ENCODE measurements at places on chromosomes 1 and 21.

- no peak for ATAC-seq
Measured at GRCh38 chr21:34673006-34673405, 4.2 kb downstream of the CLIC6 start.

GRCh38 chr1:71311376-71311775 lies 230.5 kb upstream of the ZRANB2 start:
- no peak for ATAC-seq

DNA sequence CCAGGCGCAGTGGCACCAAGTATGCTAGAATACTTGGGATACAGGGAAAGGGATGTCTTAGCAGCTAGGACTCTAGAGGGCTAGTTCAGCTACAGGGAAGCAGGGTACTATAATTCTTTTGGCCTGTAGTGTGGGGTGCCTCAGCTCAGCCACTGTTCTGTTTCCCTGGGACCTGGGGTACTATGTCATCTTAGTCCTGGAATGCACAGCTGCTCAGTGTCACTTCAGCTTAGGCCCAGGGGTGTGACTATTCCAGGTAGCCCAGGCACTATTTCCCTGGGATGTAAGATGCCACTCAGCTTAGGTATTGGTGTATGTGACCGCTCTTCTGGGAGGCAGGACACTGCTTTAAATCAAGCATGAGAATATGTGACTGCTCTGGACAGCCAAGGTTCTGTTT lies 34.1 kb downstream of the RGSL1 start:
- ATAC-seq = no peak

DNA sequence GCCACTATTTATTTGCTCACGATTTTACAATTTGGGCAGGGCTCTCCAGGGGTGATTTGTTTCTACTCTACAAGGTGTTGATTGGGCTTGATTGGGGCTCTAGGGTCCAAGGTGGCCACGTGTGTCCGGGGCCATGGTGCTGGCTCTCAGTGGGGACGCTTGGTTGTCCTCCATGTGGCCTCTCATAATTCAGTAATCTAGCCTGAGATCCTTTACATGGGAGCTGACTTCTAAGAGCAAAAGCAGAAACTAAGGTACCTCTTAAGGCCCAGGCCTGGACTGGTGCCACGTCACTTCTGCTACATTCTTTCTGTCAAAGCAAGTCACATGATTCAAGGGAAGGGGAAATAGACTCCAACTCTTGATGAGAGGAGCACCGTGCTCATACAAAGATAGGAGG lies 8.1 kb upstream of the PSRC1 start:
- ATAC-seq = no peak

DNA sequence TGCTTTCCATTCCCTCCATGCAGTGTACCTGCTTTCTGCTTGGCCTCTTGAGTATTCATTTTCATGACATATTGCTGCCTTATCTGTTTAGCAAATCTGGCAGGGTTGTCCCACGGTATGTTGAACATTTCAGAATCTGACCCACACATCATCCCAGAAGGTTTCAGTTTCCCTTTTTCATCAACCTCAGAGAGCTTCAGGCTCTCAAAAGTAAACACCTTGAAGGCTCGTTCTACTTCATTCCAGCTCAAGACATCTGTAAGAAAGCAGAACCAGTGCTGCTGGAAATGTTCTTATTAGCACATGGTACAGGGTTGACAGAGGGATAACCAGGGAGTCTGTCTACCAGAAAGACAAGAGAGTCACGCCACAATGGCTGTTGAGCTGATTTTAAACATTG lies 103.6 kb downstream of the SPAG17 start:
- no peak for ATAC-seq

All from gastroesophageal sphincter (tissue), 4 donors.